ENCODE measurements at places on chromosomes 1 and 21.

DNA sequence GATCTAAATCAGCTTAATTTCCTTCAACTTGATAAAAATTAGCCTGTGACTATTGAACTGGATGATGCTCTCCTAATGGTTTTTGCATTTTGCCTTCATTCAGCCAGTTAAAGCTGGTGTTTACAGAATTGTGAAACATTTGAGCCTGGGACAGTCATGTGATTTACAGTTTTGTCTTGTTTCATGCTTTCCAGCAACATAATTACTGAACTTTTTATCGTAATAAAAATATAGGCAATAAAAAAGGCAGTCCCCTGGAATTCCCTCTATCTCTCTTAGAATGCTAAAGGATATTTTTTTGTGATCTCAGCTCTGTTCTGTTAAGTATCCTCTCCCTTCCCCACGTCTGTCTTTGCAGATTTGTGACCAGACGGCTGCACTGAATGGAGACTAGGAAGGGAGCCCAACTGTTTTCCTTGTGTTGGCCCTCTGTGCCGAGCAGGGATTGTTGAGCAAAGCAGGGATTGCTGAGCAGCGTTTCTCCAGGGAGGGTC lies 70.3 kb upstream of the RGL1 start:
- DNase-seq, result no peak

GRCh38 chr1:2494323-2494693 lies 18.2 kb downstream of the PLCH2 start:
- peak; percentile 48 for DNase-seq

DNA sequence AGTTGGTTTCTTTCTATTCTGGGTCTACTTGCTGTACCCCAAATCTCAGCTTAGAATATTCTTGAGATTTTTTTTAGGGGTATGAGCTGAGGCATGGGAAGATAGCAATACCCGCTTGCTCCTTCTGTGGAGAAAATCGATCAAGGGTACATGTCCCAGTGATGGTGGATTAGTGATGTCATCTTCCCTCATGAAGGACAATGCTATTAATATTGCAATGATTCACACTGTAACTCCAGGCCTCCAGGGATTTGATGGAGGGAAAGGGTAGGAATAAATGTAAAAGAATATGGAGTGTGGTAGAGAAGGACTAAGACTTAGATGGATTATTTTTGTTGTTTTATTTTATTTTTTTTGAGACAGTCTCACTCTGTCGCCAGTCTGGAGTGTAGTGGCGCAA lies 47.4 kb downstream of the XCL1 start:
- no peak for DNase-seq

DNA sequence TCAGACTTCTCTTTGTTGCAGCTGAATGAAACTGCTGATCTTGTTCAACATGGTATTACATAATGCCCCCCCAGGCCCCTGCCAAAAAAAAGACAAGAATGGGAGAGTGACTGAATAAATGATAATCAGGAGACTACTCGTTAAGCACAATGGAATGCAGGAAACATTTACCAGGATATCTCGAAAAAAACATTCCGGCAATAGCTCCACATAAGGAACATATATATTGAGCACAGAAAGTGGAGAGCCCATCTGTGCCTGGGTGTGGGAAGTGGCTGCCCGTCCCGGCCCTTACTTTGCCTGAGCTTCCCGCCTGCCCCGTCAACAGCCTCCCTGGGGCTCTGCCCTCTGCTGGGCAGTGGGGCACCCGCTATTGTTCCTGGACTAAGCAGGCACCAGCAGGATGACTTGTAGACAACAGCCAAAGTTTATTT lies 13.3 kb downstream of the TRIM11 start:
- no peak for DNase-seq

DNA sequence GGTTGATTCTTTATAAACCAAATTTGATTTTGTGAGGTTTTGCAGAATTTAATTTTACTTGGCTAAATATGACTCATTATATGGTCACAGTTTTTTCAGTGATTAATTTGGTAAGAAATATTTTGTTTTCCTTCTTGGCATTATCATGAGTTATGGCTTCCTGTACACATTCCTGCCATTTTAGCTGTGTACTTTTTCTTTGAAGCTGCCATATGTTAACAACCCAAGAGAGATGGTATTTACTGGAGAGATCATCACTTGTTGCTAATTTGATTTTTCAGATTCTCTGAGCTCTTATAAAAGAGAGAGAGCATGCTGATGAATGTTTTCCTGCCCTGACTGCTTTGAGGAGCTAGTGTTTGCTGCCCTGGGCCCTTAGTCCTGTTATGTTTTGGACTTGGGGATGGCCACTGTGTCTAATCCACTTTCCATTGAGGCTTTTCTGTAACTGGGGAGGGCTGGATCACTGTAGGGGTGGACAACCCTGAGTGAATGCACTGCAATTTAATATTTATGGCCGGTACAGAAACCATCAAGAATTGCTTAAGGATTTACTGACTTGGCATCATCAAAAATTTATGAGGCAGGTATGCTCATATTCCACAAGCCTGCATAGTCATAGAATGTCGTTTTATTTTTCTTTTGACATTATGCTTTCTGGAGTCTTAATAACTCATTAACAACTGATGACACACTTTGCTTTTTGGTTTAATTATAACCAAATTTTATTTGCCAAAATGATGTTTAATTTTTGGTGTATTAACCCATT lies 200.9 kb downstream of the DISC1 start:
- DNase-seq, result no peak

DNA sequence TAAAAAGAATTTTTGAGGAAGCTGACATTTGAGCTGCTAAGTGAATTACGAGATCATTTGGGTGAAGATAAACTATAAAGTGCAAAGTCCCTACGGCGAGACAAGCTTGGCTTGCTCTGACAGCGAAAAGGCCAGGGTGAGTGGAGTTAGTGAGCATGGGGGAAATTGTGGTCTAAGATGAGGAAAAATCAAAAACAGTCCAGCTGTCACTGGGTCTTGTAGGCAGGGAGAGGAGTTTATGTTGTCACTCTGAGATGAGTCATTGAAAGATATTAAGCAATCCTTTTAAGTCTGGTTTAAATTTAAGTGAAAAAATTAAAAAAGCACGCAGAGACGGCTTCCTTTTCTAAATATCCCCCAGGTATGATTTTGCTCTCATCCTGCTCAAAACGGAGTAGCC lies 601.9 kb downstream of the MRPL39 start:
- DNase-seq, result peak; percentile 2

DNA sequence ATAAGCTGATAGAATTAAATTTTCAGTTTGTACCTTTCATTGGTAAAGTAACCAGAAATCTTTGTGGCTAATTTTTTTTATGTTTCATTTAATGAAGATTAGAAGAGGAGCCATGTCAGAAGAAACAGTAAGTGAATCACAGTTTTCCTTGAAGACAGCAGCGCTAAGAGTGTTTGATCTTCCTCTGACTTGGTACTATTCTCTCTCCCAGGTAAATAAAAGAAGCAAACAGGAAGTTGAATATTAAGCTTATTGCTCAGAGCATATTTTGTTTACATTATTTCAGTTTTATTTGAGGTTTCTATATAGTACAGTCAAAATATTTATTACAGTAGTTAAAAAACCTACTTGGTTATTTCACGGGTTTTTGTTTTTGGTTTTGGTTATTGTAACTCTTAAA lies 3.7 kb downstream of the MIGA1 start:
- no peak for DNase-seq

DNA sequence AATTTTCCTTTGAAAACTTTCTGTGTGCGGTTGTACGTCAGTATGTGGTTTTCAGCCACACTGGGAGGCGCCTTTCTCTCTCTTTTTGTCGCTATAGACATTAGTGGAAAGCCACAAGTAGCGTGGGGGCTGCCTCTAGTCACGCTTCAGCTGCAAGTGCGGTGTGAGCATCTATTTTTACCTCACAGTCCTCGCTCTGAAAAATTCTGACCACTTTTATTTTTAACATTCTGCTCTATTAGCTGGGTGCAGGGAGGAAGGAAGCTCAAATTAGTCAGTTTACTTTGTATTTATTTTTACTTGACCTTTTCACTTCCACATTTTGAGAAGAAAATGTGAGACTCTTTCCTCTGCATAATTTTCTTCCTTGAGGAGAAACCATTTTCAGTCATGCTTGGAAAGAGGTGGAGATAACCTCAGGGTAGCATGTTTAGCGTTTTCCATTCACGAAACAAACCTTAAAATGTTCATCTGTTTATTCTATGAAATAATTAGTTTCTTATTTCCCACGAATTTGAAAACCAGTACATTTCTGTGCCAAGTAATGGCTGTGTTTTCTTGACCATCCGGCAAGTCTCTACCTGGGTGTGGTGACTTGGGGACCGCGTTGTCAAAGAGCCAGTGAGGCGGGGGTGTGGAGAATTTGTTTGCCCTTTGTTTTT lies 35.6 kb downstream of the ADARB1 start:
- DNase-seq, result peak; percentile 14

- DNase-seq, result no peak
Measured at GRCh38 chr1:234977875-234978396, 150.7 kb downstream of the TOMM20 start.

DNA sequence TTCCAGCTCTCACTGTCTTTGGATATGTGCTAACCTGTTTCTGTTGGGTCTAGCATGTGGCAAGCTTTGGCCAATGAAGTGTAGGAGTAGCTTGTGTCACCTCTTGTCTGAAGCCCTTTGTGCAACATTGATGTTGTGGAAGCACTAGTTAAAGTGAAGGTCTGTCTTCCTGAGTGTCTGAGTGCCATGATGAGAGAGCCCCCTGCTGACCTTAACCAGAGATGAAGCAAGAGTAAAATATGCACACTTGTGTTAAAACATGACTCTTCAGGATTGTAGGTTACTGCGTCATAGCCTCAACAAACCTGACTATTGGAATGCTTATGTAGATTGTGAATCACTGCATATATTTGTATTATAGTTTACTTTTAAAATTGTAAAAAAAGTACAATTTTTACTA lies 103.7 kb downstream of the NCAM2 start:
- DNase-seq, result no peak
